ENCODE measurements at places on chromosomes 7 and 10.

DNA sequence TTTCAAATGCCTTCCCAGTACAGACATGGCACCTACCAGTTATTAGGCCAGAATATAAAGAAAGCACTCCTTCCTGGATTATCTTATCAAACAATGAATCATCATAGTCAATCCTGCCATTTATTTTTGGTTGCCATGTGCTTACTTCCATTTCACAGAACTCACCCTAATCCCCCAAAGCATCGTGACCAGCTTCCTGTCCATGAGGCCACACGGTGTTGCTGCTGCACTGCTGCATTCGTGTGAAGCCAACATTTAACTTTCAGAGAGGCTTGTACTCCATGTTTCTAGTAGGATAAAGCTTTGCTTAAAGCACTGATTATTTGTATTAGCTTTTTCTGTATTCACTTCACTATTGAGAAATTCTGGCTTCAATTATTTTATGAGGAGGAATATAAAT is 14.4 kb downstream of the COL28A1 start:
- no peak for DNase-seq

DNA sequence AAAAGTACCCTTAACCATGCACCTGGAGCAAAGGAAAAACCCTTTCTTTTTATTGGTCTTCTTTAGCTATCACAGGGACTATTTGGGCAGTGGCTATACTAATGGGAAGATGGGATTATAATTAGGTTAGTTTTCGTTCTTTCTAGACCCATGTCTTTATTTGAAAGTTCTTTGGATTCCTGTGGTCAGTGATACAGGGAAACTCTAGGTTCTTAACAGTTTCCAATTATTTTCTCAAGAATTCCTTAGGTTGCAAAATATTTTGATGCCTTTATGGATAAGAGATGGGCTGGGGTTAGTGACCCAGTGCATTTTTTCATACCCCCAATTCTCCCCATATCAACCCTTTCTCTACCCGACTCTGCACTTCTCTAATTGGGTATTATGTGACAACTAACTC is 49.0 kb downstream of the ADD3 start:
- peak; percentile 45 for DNase-seq

GRCh38 chr7:116616555-116617059 is 55.4 kb upstream of the MET start:
- no peak for DNase-seq

DNA sequence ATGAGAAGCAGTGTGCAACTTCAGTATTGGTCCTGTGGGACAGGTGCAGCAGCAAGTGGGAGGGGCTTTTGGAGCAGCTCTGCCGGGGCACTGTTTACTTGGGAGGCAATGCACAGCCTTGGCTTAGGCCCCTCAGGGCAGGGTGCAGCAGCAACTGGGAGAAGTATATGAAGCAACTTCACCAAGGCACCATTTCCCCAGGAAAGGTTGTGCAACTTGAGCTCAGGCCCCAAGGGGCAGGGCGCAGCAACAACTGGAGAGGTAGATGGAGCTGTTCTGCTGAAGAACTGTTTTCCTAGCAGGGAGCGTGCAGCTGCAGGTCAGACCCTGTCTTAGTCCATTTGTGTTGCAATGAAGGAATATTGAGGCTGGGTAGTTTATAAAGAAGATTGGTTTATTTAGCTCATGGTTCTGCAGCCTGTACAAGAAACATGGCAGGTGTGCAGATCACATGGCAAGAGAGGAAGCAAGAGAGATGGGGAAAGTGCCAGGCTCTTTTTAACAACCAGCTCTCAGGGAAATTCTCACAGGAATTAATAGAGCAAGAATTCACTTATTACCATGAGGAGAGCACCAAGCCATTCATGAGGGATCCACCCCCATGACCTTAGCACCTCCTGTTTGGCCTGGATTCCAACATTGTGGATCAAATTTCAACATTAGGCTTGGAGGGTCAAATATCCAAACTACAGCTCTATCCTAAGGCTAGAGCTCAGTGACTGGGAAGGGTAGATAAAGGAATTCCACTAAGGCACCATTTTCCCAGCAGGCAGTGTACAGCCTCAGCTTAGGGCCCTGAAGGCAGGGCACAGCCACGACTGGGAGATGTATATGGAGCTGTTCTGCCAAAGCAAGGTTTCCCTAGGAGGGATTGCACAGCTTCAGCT is 10.9 kb downstream of the GPR141 start:
- no peak for DNase-seq

- no peak for DNase-seq
Measured at GRCh38 chr7:71442492-71443190, 310.7 kb downstream of the GALNT17 start.

DNA sequence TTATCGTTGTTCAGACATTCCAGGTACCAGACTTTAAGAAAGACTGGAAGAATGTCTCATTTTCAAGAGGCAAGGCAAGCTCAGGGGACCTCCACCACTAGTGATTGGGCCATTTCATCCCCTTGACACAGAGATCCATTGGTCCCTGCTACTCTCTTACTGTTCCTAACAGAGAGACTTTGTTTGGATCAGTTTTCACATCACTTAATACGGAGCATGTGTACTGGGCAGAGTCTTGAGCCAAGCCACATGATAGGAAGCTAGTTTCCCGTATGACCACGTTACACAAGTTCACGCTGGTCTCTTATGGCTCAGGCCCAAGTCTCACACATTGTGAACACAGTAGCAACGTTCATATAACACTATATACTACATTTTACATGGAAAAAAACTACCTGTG is 269.9 kb downstream of the BAMBI start:
- no peak for DNase-seq

GRCh38 chr10:109348324-109348723 is 575.0 kb downstream of the XPNPEP1 start:
- DNase-seq, result no peak

- no peak for DNase-seq
Measured at GRCh38 chr10:105658696-105659095, 1017.6 kb downstream of the SORCS3 start.

DNA sequence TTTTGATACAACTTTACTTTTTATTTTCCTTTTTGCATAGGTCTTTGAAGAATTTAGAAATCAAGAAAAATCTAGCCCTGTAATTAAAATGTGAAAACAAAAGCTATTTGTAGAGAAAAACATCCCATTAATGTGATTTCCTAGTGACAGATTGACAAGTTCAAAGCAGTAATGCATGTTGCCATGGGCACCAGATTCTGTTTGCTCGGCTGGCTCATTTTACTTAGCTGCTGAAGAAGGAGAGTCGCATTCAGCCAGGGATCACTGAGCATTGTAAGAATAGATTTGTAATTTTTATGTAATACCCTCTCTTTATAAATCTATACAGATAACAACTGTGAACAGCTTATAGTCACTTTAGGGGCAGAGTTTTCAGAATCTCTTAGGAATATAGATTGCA is 28.5 kb downstream of the DNAJB9 start:
- no peak for DNase-seq

DNA sequence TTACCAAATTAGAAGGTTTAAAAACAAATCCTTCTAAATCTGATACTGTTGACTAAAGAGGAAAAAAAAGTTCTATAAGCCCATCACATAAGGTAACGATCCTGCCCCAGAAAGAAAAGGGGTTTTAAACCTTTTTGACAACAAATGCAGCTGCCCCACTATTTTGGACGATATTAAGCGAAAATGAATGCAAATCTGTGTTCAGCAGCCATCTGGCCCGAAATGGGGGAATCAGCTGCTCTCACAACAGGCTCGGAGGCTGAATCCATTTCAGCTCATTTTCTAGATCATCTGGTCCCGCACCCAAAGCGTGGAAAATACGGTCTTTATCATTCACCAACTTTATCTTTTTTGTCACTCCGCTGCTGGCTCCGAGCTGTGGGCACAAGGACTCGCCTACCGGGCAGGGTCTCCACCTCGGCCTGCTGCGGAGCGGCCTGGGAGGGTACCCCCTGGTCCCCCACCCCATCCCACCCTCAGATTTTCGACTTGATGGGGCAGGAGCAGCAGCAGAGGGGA is 2.4 kb upstream of the EBF3 start:
- DNase-seq, result no peak

DNA sequence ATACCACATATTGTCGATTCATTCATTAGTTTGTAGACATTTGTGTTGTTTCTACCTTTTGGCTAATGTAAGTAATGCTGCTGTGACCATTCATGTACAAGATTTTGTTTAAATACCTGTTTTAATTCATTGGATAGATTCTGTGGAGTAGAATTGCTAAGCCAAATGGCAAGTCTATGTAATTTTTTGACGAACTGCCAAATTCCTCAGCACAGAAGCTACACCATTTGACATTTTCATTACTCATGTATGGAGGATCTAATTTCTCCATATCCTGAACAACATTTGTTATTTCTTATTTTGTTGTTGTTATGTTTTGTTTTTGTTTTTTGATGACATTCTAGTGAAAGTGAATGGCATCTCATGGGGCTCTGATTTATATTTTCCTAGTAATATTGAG is 1351.3 kb upstream of the SORCS1 start:
- no peak for DNase-seq

GRCh38 chr10:523925-524324 is 165.5 kb downstream of the DIP2C start:
- DNase-seq, result no peak

Measured in hepatic stellate cell (primary cell).